ENCODE measurements at places on chromosomes 3 and 15. TPM values are rescaled to one million over a fixed set of nuclear protein-coding genes. Genes with fewer than 3 reads are reported as not detected.

DNA sequence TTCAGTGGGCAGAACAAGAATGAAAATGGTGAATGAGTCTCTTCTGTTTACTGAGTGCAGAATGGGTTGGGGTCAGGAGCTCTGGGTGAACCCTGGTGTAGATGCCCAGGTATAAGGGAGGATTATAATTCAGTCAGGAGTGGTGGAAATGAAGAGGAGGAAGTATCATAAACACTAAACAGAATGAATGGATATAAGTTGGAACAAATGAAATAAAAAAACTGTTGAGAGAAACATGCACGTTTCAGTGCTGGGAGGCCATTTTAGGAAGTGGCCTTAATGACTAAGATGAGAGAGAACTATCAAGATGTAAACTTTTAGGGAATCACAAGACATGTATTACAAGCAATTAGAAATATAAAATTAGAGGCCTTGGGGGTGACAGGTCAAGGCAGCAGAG, 32.8 kb upstream of the LEKR1 start:
- DNase-seq: no peak

DNA sequence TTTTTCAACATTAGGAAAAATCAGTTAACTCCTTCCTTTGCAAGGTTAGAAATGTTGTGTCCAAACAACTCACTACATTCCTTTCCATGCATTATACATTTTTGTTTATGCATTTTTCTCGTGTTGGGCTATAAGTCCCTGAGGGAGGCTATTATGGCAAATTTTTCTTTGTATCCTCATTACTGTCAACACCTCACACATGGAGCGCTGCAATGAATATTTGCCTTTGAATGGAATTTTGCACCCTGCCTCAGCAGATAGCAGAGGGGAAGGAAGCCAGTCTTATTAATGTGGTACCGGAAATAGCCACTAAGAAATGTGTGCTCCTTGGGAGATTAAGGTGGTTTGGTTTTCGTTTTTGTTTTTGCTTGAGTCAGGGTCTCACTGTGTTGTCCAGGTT, 134.7 kb downstream of the THSD4 start:
- DNase-seq: no peak

The TRANK1 gene
- total RNA-seq: 5.6 TPM

The SMCO1 gene
- total RNA-seq: not detected

DNA sequence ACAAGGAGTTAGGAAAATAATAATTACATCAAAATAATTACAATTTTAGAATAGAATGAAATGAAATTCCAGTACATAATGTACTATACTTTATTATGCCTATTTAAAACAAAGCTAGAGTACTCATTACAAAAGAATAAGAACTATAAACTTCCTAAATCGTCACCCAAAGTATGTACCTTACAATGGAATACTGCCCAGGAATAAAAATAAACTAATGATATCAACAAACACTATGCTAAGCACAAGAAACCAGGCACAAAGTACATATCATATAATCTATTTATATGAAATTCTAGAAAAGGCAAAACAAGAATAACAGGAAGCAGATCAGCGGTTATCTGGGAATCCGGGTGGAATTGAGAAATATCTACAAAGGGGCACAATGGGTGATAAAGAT, 84.7 kb downstream of the MYO9A start:
- DNase-seq: no peak

GRCh38 chr3:34683851-34684250, 885.4 kb downstream of the PDCD6IP start:
- peak; percentile 71 for DNase-seq

DNA sequence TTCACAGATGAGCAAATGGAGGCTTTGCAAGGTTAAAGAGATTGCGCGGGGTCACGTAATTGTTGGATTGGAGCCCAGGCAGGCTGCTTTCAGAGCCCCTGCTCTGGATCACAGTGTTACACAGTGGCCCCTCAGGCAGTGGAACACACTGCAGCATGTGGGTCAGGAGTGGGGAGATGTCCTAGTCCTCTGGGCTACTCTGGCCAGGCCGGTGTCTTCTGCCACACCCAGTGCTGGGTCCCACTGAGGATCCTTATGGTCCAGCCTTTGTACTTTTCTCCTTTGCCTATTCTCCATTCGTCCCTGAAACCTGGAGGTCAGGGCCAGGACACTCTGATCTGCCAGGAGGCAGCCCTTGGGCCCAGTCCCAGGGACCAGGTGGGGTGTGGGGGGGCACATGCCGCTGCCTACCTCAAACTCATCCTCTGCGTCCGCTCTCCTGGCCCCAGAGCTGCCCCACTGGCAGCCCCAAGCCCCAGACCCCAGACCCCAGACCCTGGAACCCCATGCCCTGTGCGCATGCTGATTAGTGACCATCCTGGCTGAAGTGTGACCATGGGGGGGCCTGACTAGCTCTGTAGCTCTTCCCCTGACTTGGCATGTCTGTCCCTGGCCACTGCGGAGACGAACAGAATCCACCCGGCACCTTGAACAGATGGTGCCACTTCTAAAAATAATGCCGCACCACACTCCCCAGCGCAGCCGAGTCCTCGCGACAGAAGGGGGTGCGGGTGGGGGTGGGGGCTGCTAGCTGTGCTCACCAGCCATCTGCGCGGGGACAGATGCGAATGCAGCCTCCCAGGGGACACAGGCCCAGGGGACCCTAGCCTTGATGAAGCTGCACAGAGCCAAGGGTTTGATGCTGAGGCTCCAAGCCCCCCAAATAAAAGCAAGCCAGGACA, 41.6 kb downstream of the ATP2B2 start:
- DNase-seq: no peak

- DNase-seq: no peak
These were observed 702 bp upstream of the GPX1 start for GRCh38 chr3:49358884-49359225.

The EPHA6 gene
- total RNA-seq: not detected

DNA sequence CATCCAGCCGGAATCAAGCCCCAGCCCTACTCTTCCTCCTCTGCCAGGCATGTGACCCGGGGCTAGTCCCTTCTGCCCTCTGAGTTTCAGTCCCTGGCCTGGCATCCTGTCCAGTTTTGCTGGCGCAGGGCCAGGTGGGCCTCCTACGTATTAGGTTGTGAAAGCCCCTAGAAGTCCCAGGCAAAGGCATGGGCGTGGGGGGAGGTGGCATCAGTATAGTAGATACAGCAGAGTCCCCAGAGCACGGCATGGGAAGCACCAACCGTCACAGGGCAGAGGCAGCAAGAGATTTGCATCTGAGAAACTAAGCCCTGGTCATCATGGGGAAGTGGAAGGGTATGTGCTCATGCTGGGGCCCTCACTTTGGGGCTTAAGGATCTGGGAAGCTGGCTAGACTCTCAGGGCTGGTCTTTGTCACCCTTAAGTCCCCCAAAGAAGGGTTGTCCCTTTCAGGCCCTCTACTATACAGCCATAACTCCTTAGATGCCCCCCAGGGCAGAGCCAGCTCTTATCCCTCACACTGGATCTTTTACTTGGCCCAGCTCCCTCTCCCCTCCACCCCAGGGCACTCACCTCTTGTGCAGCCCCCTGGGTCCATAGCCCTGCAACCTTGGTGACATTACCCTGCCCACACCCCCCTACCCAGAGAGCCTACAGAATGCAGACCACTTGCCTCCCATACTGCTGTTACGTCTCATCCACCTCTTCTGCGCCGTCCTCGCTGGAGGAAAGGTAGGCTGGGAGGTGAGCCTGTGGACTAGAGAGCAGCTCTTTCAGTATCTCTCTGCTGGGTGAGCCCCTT, 11.3 kb downstream of the NBEAL2 start:
- DNase-seq: no peak

- no peak for DNase-seq
These were observed 68.8 kb upstream of the GLCE start for GRCh38 chr15:69091654-69092053.

DNA sequence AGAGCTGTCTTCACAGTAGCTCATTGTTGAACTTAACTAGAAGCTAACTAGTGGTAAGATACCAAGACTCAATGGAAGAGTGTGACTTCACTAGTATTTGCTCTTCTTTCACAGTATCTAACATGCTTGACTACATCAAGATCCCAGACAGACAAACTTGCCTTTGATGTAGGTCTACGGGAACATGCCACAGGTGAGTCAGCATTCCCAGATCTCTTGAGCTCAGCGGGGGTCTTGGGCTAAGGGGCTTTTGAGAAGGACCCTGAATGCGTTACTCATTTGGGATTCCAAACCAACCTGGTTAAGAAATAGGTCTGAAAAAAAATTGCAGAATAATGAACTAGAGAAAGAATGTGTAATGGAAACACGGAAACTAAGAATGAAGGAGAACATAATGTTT, 222.4 kb downstream of the RYR3 start:
- DNase-seq: no peak

DNA sequence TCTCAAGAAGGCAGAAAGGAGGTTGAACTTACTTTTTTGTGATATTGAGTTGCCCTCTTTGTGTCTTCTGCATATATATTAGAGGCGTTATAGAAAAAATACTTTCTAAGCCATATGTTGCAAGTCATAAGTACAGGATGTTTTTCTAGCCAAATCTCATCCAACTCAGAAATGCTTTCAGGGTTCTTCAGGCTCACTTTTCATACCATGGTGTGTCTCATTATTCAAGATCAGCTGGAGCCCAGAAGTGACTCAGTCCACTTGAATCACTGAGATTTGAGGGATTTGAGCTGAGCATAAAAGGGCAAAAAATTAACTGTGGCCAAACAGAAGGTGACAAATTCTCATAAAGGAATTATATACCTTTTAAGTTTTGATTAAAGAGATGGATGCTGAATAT, 157.3 kb downstream of the WNT5A start:
- DNase-seq: no peak

DNA sequence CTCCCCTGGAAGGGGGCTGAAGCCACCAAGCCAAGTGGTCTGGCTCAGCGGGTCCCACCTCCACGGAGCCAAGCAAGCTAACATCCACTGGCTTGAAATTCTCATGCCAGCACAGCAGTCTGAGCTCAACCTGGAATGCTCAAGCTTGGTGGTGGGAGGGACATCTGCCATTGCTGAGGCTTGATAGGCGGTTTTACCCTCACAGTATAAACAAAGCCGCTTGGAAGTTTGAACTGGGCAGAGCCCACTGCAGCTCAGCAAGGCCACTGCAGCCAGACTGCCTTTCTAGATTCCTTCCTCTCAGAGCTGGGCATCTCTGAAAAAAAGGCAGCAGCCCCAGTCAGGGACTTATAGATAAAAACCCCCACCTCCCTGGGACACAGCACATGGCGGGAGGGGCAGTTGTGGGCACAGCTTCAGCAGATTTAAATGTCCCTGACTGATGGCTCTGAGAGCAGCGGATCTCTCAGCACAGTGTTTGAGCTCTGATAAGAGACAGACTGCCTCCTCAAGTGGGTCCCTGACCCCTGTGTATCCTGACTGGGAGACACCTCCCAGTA, 23.2 kb upstream of the IGSF10 start:
- DNase-seq: no peak

The GPR176 gene
- 5.3 TPM for total RNA-seq

DNA sequence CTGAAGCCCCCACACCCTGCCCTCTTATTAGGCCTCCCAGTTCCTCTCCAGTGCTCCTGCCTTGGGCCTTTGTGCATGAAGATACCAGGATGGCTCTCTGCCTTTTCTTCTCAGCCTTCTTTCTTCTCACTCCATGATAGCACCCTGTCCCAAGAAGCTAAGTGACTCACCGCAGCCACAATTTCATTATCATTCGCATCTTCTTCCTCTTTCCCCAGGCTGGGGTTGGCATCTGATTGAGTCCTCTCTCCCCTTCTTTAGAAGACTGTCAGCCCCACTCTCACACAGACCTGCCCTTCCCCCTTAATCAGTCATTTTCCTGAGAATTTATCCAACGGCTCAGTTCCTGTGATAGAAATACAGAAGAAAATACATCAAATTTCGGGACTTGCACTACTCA, 102.0 kb downstream of the STAC start:
- no peak for DNase-seq

DNA sequence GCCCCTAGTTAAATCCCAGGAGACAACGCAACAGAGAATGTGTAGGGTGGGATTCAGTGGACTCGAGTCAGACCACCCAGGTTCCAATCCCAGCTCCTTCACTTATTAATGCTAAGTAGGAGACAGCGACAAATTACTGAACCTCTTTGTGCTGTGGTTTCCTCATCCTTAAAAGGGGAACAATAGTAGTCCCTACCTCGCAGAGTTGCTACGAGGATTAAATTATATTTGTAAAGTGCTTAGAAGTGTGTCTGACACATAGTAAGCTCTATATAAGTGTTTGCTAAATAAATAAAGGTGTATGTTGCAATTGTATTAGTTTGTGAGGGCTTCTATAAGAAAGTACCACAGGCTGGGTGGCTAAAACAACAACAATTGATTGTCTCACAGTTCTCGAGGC, 58.0 kb upstream of the PPARG start:
- no peak for DNase-seq

- no peak for DNase-seq
These were observed 586.6 kb downstream of the TAFA4 start for GRCh38 chr3:68345781-68346180.

The ZSCAN29 gene
- 21.0 TPM for total RNA-seq

DNA sequence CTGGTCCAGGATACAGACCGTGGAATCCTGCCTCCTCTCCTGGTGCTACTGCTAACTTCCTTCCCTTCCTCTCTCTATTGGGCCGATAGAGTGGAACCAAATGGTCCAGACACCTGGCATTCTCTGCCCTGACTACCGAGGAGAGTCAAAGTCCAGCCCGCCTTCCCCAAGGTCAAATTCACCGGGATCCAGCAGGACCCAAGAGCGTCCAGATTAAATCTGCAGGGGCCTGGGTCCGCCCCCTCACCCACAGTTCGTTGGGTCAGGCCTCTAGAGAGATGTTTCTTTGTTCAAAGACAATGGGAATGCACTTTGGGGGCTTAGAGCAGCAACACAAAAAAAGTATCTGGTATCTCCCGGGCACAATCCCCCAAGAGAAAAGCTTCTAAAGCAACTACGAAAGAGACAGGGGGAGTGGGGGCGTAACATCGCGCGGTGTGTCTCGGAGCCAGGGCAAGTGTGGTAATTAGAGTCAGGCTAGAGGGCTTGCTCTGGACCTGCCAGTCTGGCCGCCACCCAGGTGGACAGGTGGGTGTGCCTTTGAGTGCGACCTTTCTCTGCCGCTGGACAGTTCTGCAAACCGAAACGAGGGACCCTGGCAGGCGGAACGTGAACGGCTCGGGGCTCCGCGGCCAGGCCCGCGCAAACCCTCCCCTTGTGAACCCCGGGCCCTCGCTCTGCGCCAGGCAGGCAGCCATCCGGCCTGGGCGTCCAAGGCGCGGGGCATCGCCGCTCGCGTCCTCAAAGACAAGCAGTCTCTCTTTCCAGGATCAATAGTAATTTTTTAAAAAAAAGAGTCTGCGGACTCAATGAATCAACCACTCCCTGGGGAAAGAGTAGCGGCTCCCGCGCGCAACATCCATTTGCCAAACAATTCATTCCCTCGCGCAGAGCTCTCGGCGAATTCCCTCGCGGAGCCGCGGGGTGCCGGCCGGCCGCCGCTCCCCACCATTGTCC, 806 bp downstream of the KLHL25 start:
- no peak for DNase-seq

The C3orf20 gene
- not detected for total RNA-seq

All from SK-MEL-5 (cell line).